Mesenteric fat pad (tissue), 1 donor: ENCODE measurements at places on chromosomes 1 and 21. TPM values are rescaled to one million over a fixed set of nuclear protein-coding genes. Genes with fewer than 3 reads are reported as not detected.

The SMCP gene
- total RNA-seq = not detected

The B3GALT2 gene
- not detected for total RNA-seq

The GABPB2 gene
- total RNA-seq = 15.7 TPM

The SLC25A44 gene
- total RNA-seq = 34.3 TPM

The CSMD2 gene
- total RNA-seq = 1.3 TPM

The SPAG17 gene
- not detected for total RNA-seq

The VSIG8 gene
- total RNA-seq = not detected

The CFHR5 gene
- total RNA-seq = not detected

The MINDY1 gene
- total RNA-seq = 18.6 TPM

The TTC34 gene
- 0.35 TPM for total RNA-seq

The ESRRG gene
- 1.9 TPM for total RNA-seq

The CD58 gene
- total RNA-seq = 23.9 TPM

The FRRS1 gene
- total RNA-seq = 6.0 TPM

The PAQR6 gene
- 1.4 TPM for total RNA-seq

The RRP1B gene
- total RNA-seq = 24.3 TPM

The KCNK2 gene
- total RNA-seq = 0.26 TPM

The ELF3 gene
- 1.9 TPM for total RNA-seq

The KIAA0040 gene
- 69.7 TPM for total RNA-seq

The SPRR2D gene
- total RNA-seq = not detected

The C1orf94 gene
- total RNA-seq = not detected

The LCE2A gene
- not detected for total RNA-seq

The CHIA gene
- not detected for total RNA-seq

The SLC9C2 gene
- total RNA-seq = 0.16 TPM
